ENCODE measurements at places on chromosomes 2 and 18. TPM values are rescaled to one million over a fixed set of nuclear protein-coding genes. Genes with fewer than 3 reads are reported as not detected.

DNA sequence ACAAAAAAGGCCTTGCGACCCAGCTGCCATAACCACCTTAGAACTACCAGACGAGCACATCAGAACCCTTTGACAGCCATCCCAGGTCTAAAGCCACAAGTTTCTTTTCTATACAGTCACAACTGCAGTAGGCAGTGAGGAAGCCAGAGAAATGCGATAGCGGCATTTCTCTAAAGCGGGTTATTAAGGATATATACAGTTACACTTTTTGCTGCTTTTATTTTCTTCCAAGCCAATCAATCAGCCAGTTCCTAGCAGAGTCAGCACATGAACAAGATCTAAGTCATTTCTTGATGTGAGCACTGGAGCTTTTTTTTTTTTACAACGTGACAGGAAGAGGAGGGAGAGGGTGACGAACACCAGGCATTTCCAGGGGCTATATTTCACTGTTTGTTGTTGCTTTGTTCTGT is 48.8 kb downstream of the FEZ2 start:
- no peak for DNase-seq

- DNase-seq: peak; percentile 58
Observed at GRCh38 chr2:24456599-24457556, 34.2 kb upstream of the NCOA1 start.

GRCh38 chr18:5451871-5452270 is 91.9 kb downstream of the EPB41L3 start:
- no peak for DNase-seq

- DNase-seq: no peak
Observed at GRCh38 chr2:151238527-151239487, 22.9 kb downstream of the RBM43 start.

APCDD1 gene
- 2.0 TPM for polyA plus RNA-seq

GRCh38 chr2:177921726-177922125 is 150.9 kb downstream of the PDE11A start:
- DNase-seq: no peak

DNA sequence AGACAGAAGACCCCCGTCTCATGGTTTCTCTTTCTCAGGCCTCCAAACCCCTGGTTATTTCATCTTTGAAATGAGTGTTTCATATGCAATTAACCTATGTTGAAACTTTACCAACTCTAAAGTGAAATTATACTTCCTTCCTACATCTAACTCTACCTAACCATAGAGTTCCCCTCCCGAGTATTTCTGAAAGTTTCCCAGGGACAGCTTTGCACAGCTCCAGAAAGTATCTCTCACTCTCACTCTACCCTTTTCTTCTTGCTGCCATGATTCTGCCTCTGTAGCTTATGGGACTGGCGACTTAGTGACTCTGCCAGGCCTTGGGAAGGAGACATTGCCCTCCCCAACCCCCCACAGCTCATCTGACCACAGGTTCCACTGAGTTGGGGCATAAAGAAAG is 107.9 kb downstream of the B3GNT2 start:
- no peak for DNase-seq

DNA sequence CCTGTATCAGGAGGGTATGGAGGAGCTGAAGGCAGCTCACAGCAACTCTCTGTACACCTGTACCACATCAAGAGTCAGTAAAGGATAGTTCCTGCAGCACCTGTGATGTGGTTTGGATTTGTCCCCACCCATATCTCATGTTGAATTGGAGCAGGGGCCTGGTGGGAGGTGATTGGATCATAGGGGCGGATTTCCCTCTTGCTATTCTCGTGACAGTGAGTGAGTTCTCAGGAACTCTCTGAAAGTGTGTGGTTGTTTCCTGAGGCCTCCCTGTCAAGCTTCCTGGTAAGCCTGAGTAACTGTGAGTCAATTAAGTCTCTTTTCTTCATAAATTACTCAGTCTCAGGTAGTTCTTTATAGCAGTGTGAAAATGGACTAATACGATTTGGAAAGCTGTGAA is 28.9 kb downstream of the OSBPL1A start:
- DNase-seq: peak; percentile 79

GRCh38 chr2:199315299-199316179 is 142.2 kb downstream of the SATB2 start:
- DNase-seq: peak; percentile 16

GRCh38 chr2:20429528-20429927 is 17.3 kb upstream of the RHOB start:
- no peak for DNase-seq

GRCh38 chr18:77065221-77065981 is 67.2 kb downstream of the MBP start:
- peak; percentile 68 for DNase-seq

DNA sequence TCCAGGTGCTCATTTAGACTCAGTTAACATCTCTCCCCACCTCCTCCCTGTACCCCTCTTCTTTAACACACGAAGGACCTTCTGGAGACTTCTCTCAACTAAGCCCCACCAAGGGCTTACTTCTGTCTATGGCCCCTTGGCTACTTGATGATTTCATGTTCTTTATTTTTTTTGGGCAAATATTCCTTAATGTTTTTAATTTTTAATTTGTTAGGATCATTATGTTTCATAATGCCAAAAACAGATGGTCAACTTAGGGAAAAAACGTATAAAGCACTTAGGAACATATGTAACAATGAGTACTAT is 25.9 kb downstream of the IL37 start:
- DNase-seq: no peak

DNAJC5G gene
- not detected for polyA plus RNA-seq

USP34 gene
- 25.0 TPM for polyA plus RNA-seq

DNA sequence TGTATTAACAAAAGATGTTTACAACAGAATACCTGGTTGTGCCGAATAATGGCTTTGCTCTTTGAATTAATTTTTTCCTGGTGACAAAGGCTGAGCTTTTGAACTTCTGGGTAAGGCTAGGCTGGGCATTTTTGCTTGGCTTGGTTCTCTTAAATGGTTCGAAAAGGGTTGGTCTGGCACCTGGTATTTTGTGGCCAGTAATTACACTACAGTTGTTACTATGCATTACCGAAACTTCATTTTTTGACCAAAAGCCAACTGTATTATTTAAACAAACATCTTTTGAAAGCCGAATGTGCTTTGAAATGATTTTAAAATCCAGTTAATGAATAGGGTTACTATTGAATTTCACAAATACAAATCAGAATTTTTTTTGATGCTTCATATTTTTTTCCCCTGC is 19.4 kb upstream of the NFE2L2 start:
- no peak for DNase-seq

DNA sequence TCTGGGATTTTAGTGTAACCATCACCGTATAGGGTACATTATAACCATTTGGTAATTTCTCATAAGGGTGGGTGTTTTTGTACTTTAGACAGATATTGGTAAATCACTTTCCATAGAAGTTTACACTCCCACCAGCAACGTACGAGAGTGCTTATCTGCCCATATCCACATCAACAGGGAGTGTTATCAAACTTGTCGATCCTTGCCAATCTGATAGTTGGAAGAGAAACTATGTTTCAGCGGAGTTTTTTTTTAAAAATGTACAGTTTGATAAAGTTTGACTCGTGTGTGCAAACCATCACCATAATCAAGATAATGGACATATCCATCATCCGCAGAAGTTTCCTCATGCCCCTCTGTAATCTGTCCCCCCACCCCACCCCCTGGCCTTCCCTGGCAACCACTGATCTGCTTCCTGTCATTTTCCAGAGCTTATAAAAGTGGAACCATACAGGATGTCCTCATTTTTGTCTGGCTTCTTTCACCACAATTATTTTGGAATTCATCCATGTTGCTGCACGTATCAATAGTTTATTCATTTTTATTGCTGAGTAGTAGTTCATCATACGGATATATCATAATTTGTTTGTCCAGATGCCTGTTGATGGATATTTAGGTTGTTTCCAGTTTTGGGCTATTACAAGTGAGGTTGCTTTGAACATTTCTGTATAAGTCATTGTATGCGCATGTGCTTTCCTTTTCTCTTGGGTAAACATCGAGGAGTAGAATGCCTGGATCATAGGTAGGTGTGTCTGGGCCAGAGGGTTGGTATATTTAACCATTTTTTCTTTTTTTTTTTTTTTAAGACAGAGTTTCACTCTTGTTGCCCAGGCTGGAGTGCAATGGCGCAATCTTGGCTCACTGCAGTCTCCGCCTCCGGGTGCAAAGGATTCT is 18.6 kb downstream of the GLI2 start:
- DNase-seq: no peak

RAB31 gene
- 19.1 TPM for polyA plus RNA-seq

GAREM2 gene
- polyA plus RNA-seq: 0.11 TPM

GRCh38 chr18:74068296-74068695 is 79.3 kb downstream of the FBXO15 start:
- DNase-seq: no peak

GRCh38 chr2:120670371-120670770 is 65.3 kb upstream of the GLI2 start:
- DNase-seq: no peak
